Activated naive CD4-positive, alpha-beta T cell treated with Interleukin-2 at 50 U/mL for 16 hours (primary cell): ENCODE measurements at places on chromosomes 1 and 21.

DNA sequence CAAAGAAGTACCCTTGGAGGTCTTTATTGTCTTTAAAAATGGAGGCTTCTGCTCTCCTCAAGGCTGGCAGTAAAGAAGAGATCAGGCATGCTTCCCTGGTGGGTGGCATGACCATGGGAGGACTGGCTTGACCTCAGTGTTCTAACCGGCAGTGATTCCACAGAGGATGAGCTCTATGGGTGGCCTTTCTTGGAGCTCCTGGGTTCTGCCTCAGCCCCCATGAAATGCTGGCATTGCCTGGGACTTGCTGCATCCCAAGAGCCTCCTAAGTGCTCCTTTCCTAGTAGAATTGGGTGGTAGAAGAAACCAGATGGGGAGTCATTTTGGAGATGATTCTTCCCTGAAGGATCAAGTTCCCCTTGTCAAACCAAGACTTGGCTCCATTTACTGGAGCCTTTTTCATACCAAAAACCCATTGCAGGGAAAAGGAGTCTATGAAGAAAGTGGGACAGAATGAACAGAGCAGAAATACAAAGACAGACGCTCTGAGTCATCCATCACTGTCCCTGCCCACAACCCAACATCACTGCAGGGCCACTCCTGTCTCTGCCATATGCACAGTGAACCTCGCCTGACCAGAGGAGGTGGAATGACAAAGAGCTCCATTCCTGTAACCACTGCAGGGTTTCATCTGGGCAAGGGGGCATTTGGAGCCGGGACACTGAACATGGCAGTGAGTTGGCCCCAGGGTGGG, 42.4 kb downstream of the RIMS3 start:
- DNase-seq = no peak

DNA sequence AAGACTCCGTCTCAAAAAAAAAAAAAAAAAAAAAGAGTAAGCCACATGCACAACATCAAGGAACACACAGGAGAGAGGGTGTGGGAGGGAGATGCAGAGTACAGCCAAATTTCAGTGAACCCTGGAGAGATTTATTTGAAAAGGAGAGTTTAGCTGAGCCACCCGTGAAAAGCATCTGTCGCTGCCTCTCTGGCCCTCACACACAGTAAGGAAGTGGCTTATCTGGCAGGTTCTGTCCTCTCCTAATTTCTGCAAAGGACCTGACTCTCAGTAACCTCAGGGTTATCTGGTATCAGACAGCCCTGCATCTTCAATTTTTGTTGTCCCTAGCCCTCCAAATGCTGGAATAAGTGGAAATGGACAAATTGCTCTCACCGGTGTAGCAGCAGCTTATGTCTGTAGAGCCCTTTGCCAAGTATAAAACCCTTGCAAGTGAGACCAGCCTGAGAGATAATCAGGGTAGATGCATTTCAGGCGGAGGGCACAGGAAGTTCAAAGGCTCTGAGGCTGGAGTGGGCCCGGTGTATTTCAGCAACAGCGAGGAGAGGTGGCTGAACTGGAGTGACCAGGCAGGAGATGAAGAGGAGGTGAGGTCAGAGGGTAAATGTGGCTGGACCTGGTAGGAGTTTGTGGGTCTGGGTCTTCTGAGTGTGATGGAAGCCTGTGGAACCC, 16.7 kb upstream of the IL10RB start:
- DNase-seq = no peak

- no peak for DNase-seq
Observed at GRCh38 chr1:59819566-59820438, 5.1 kb downstream of the HOOK1 start.

DNA sequence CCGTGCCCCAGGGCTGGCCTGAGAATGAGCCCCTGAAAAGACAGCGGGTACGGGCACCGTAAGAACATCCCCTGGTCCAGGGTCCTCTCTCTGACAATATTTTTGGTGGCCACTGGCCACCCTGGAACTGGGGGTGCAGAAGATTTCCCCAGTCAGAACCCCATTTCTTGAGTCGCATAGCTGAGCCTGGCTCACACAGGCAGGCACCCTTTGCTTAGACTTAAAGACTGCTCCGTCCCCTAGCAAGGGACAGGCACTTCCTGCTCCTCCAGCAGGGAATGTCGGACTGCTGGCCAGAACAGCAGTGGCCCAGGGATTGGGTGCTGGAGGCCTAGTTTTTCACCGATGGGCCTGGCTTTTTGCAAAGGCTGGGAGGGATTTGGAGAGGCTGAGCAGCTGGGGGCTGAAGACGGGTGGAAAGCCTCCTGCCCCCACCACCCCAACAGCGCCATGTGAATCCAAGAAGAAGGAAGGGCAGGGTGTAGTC, 4.3 kb downstream of the OLIG2 start:
- DNase-seq = no peak

GRCh38 chr1:7384679-7385078, 386.4 kb upstream of the VAMP3 start:
- no peak for DNase-seq

DNA sequence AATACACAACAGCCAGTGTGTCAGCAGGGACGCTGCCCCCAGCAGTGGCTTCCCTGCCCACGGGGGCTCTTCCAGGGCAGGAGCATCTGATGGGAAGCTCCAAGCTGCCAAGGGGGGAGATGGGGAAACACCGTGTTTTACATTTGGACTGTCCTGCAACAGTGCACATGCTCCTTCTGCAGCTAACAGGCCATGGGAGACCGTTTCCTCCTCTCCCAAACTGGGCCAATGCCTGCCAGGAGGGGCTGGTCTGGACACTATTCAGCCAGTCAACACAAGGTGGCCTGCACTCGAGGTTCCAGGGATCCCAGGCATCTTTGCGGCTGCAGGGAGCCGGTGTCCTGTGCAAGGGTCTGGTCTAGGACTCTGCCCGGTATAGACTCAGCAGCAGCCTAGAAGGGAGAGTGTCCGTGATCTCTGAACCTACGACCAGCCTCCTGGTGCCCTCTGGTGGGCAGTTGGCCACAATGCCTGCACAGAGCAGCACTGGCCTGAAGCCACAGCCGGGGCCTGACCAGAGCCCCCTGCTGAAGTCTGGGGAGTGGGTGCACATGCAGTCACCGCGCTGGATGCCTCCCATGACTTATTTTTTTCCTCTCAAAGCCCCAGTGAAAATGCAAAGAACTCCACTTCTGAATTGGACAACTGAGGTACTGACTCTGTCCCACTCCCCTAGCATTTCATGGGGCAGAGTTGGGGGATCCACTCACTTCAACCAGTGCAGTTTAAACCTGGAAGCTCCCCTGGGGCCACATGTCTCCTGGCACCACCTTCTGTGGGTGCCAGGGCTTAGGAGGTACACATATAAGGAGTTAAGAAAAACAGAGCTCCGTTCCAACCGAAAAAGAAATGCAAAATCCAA, 33.3 kb downstream of the RCC2 start:
- DNase-seq = peak; percentile 30

- no peak for DNase-seq
Observed at GRCh38 chr1:230057681-230058565, 9.1 kb upstream of the GALNT2 start.

- DNase-seq = no peak
Observed at GRCh38 chr1:185442050-185442449, 125.0 kb upstream of the IVNS1ABP start.

DNA sequence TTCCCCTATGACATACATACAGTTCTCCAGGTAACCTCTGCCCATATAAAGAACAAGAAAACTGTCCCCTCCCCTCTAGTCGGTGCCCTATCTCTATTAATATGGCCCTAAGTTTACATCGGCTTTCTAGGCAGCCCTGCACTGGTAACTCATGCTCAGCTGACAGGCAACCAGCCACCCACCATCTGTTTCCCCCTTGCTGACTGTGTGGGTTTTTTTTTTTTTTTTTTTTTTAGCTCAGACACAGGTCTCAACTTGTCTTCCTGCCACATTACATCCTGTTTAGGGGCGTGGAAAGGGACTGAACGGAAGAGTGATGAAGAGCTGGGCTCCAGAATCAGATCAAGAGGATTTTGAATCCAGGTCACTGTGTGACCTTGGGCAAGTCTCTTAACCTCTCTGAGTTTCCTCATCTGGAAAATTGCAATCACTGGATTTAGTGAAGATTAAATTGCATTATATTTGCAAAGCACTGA, 14.0 kb downstream of the LAPTM5 start:
- peak; percentile 70 for DNase-seq

GRCh38 chr1:222370081-222370912, 177.6 kb downstream of the HHIPL2 start:
- no peak for DNase-seq

DNA sequence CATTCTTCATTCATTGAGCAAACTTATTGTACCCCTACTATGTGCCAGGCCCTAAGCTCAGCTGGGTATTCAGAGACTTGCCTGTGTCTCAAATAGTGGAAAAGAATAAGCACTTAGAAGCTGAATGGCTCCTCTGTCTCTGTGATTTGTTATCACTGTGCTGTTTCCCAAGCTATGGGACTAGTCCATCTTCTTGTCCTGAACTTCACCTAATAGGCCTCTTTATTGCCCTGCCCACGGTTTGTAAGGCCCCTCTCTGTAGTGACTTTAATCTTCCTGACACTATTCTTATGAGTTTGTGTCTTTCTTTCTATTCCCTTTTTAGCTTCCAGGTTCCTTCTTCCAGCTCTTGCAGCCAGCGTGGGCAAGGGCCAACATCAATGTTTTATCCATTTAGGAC, 85.4 kb upstream of the LPGAT1 start:
- DNase-seq = no peak

DNA sequence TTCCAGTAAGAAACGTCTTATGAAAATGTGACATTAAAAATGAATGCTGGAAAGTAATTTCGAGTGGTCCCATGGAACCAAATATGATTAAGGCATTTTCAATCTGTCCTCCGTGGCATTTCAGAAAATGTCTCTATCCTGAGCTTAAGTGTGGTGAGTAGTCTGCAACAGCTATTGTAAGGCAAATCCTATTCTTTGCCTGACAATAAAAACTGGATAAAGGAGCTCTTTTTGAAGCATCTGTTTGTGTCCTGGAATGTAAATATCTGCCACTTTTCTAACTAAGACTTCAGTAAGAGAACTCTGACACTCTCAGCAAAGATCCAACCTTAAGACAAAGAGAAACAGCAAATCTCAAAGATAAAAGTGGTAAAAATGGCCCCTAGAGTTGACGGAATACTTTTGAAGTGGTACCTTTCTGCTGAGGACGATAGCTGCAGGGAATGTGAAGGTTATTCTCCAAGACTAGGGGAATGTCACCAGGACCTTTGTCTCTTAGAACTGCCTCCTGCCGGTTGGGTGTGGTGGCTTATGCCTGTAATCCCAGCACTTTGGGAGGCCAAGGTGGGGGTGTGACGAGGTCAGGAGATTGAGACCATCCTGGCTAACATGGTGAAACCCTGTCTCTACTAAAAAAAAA, 486.7 kb upstream of the ZP4 start:
- DNase-seq = no peak

DNA sequence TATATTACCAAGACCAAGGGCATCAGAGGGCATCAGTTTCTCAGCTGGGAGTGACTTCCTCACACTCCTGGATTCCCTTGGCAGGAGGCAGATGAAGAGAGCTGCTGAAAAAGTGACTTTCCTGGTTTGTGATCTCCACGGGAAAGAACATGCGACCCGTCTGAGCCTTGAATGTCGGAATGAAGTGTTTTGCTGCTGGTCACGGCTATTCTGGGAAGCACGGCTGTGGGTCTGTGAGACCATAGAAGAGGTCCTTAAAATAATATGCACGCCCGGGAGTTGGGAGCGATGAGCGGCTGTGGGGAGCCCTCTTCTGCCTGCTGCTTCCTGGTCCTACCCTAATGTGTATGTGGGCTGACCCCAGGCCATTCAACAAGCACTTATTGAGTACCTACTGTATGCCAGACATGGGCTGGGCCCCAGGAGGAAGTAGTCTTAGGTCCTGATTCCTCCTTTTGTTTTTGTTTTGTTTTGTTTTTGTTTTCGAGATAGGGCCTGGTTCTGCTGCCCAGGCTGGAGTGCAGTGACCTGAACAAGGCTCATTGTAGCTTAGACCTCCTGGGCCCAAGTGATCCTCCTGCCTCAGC, 13.2 kb upstream of the UMODL1 start:
- no peak for DNase-seq

- DNase-seq = no peak
Observed at GRCh38 chr1:6248161-6248776, 4.3 kb downstream of the HES3 start.

- no peak for DNase-seq
Observed at GRCh38 chr1:186022184-186022583, 288.0 kb downstream of the HMCN1 start.

- DNase-seq = peak; percentile 80
Observed at GRCh38 chr21:37257967-37258877, 8.9 kb downstream of the VPS26C start.

- no peak for DNase-seq
Observed at GRCh38 chr1:111320066-111320879, 29.6 kb downstream of the CHIA start.

- no peak for DNase-seq
Observed at GRCh38 chr1:24860841-24861240, 69.2 kb downstream of the RUNX3 start.

GRCh38 chr1:70672442-70672888, 261.4 kb downstream of the CTH start:
- no peak for DNase-seq

DNA sequence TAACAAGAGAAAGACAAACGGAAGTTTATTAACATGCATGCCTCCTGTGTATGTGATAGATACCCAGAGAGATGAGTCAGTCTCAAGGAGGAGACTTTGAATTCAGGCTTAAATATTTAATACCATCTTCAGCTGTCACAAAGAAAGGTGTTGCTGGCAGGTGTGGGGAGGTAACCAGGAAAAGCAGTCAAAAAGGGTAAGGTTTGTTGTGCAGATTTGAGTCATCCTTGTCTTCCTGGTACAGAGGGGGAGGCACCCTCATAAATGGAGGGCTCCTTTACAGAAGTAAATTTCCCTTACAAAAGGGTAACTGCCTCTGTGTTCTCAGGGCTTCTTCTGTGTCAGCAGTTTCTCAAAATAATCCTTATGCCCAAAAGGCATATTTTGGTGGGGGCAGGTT, 75.2 kb upstream of the B3GALT5 start:
- no peak for DNase-seq

DNA sequence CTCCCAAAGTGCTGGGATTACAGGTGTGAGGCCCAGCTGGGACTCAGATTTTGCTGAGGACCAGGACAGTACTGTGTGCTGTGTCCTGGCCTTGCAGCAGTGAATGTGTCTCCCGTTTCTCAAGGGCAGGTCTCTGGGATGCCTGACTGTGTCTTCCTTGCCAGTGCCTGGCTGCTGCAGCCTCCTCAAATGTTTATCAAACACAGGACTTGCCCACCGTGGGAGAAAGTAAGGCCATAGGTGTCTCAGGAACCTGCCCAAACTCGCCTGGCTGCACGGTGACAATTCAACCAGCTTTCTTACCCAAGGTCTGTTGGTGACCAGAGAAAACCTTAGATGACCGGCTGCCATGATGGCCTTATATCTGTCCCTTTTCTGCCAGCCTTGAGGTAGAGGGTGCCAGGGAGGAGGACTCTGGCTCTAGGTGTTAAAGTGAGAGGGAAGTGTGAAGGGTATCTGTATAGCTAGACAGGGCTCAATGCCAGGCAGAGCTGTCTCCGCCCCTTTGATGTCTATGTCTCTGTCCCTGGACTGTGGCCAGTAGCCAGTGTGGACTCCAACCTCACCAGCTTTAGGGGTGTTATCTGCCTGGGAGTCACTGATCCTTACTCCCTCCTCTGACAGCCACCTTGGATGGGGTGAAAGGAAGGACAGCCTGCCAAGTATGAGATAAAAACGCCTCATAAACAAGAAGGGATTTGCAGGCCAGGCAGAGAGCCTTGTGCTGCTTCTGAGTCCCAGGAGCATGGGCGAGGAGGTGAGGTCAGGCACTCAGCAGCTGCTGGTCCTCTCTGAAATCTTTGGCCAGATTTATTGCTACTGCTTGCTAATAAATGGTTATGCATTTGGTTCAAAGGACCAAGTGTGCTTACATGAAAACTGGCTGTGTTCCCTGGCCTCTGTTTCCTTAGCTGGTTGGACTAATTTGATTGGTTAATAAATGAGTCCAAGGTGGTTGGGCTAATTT, 22.3 kb downstream of the IL6R start:
- no peak for DNase-seq
